ENCODE measurements at places on chromosomes 3 and 15.
A peak's percentile ranks its signal among the peaks of the same experiment; 100 is the strongest.

DNA sequence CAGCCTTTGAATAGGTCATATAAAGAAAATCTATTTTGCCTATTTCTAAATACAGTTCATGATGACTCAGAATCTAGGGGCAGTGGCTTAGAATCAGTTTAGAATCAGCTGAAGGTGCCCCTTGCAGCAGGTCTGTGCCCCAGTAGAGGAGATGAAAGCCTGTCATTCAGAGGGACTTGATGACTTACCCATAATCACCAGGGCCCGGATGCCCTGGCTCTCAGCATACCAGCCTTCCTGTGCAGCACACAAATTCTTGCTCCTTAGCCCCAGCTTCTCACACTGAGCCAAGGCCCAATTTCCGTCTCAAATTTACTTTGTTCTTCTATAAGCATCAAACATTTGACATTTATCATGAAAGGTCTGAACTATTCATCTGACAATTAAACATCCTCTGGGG, 83.2 kb upstream of the EOMES start:
- DNase-seq = no peak

GRCh38 chr15:64749999-64750657, 25.3 kb downstream of the RBPMS2 start:
- DNase-seq = no peak

DNA sequence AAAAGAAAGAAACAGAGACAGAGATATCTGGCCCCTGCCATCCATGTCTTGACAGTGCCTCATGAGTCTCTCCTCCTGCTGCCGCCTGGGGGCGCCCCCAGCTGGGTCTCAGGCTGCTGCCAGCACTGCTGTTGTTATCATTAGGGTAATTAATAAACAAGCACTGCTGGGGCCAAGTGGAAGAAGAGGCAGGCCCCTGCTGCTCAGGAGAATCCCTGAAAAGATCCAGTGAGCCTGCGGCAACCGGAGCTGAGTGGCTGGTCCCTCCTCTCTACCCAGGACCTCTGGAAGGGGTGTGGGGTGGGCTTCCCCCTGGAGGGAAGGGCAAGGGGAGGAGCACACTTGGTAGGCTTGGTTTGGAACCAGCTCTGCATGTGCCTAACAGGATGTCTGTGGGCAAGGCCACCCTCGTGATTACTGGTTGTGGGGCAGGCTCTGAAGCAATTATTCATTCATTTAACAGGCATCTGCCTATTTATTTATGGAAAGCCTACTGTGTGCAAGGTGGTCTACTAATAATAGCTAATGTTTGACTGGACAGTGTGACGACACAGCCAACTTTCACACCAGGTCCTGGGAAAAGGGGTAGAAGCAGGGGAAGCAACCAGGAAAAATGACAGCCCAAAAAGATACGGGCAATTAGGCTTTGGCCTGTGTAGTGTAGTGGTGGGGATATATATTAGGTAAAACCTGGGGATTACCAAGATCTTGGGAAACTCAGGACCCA, 1.2 kb upstream of the TYRO3 start:
- peak; percentile 80 for DNase-seq

GRCh38 chr3:12507591-12508281, 23.5 kb downstream of the TSEN2 start:
- DNase-seq = no peak

DNA sequence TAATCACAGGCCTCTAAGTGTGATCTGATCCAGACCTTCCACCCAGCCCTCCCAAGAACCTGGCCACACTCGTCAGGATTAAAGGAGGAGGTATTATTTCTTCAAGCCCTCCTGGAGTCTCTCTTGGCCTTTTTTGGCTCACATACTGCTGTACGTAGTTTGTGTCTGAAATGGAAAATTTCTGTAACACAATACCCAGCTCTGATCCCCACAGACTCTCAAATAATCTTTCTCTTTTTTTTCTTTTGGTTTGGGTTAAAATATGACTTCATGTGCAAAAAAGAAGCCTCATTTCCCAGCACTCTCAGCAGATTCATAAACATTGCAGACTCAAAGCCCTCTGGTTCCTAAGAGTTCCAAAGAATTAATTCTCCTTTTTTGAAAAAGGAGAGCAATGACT, 96.5 kb upstream of the PHLDB2 start:
- DNase-seq = no peak

DNA sequence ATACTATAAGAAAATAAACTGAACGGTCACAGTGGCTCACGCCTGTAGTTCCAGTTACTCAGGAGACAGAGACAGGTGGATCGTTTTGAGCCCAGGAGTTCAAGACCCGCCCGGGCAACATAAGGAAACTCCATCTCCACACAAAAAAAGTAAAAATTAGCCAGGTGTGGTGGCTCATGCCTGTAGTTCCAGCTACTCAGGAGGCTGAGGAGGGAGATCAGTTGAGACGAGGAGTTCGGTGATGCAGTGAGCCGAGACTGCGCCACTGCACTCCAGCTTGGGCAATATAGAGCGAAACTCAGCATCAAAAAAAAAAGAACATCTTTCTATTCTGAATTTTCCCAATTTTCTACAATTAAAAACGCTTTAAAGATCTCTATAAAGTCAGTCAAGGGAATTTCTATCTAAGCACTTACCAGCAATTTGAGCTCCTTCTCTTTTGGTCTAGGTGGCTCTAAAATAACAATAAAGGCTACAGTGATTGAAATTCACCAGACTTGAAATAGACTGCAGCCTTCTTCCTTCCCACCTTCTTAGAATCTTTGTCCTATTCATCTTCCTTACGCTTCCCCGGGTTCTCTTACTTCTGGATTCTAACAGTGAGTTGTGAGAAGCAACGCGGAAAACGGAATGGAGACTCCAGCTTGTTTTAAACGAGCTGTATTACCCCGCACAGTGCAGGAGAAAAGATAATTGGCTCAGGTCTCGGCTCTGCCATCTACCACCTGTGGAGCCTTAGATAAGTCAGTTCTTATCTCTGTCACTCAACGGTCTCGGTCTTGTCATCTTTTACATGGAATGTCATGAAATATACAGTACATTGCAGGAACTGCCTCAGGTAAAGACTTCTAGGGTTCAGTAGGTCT, 812 bp upstream of the SEC62 start:
- peak; percentile 95 for DNase-seq

GRCh38 chr3:46361408-46362283, 7.7 kb downstream of the CCR2 start:
- no peak for DNase-seq

DNA sequence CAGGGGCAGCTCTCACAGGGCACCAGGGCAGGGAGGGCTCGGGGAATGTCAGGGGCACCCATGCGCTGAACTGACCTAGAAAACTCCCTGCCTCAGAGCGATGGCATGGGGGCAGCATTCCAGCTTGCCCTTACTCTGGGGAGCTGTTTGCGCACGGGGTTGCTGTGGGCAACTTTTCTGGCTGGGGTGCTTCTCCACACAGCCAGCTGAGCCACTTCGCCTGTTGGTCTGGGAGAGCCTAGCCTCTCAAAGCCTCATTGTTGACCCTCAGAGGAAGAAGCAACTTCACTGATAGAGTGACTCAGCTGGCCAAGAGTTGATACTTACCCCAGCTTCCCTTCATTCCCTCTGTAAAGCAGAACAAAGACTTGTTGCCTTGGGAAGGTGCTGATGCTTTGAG, 42.6 kb upstream of the MRPS22 start:
- DNase-seq = no peak

DNA sequence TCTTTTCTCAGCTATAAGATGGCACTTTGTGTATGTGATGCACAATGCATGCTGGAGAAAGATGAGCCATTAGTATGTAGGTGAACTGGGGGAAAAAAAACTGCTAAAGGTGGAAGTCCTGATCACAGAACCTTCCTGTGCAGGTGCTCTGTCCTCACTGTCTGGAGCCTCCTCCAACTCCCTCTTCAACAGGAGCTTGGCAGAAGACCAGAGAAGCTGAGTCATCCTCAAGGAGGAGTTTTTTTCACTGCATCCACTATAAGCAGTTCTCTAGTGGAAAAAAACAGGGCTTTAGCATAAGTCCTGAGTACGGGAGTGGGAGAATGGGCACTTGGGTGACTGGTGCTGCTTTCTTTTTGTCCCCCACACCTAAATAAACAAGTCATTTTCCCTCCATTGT, 168.4 kb upstream of the CADPS start:
- DNase-seq = no peak

DNA sequence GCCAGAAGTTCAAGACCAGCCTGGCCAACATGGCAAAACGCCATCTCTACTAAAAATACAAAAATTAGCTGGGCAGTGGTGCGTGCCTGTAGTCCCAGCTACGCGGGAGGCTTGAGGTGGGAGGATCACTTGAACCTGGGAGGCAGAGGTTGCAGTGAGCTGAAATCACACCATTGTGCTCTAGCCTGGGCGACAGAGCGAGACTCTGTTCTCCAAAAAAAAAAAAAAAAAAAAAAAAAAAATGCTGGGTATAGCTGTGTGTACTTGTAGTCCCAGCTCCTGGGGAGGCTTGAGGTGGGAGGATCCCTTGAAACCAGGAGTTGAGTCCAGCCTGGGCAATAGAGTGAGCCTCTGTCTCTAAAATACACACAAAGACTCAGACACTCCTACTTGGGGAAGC, 32.0 kb downstream of the PPP1R2 start:
- DNase-seq = no peak

GRCh38 chr15:33425142-33425541, 114.4 kb downstream of the RYR3 start:
- no peak for DNase-seq

DNA sequence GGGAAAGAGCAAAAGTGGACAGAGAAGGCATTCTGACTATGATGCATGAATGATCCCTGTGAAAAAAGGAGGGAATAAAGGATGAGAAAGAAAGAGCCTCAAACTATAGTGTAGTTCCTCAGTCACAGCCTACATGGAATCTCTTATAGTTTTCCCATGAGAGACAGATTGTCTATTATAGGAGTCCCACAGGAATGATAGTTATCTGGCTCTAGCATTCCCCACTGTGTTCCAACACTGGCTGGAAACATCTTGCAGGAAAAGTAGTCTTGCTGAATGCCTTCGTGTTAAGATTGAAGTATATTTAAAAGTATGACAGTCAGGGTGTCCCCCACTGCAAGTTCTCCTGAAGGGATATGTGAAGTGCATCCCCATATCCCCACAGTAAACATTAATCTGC, 641.5 kb upstream of the NECTIN3 start:
- no peak for DNase-seq
